CD4-positive, alpha-beta T cell (primary cell): ENCODE measurements at places on chromosomes 7 and 10. TPM values are rescaled to one million over a fixed set of nuclear protein-coding genes. Genes with fewer than 3 reads are reported as not detected.

MUC3A gene
- not detected for total RNA-seq

TFEC gene
- total RNA-seq, result not detected

ITGB8 gene
- total RNA-seq, result not detected

- no peak overlapping the region for H3K4me3 ChIP-seq
- no peak for DNase-seq
- H3K27me3 ChIP-seq, result no peaks in the 10 kb centered on the region
- H3K4me1 ChIP-seq, result peaks cover 6% of the 10 kb centered on the region
Measured at GRCh38 chr7:128415217-128415785, 5.5 kb upstream of the IMPDH1 start.

DNA sequence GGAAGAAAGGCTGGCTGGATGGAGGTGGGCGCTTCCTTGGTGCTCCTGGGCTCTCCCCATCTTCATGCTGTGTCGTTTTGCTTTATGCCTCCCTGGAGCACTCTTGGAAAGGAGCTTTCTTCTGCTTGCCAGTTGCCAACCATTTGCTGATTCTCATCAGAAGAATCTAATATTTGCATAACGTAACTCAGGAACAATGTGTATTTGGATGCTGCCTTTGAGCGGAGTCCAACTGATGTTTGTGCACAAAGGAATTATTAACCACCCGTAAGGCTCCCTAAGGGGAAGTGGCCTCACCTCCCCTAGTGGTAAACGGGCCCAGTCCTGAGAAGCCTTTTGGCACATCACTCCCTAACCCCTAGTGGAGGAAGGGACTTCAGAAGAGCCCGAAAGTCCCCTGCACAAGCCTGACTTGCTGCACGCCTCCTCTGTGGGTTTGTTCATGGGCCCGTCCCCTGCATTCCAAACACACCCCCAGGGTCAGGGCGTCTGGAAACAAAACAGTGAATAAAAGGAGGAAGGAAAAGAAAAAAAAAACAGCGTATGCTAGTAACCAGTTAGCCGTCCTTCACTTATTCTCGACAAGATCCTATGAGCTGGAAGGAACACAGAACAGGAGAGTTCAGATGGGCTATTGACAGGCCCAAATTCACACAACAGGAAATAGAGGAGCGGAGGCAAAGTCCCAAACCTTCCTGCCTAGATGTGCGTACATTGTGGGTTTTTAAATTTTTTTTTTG lies 602.2 kb downstream of the LRMDA start:
- no peak overlapping the region for H3K27ac ChIP-seq
- H3K4me1 ChIP-seq, result no peaks in the 10 kb centered on the region
- no peaks in the 10 kb centered on the region for H3K36me3 ChIP-seq
- H3K4me3 ChIP-seq, result no peak overlapping the region
- DNase-seq, result peak; percentile 4

- DNase-seq, result no peak
- H3K27me3 ChIP-seq, result no peaks in the 10 kb centered on the region
- H3K36me3 ChIP-seq, result no peaks in the 10 kb centered on the region
Measured at GRCh38 chr10:95445223-95445836, 115.8 kb downstream of the SORBS1 start.
